ENCODE measurements at places on chromosomes 7 and 10.

DNA sequence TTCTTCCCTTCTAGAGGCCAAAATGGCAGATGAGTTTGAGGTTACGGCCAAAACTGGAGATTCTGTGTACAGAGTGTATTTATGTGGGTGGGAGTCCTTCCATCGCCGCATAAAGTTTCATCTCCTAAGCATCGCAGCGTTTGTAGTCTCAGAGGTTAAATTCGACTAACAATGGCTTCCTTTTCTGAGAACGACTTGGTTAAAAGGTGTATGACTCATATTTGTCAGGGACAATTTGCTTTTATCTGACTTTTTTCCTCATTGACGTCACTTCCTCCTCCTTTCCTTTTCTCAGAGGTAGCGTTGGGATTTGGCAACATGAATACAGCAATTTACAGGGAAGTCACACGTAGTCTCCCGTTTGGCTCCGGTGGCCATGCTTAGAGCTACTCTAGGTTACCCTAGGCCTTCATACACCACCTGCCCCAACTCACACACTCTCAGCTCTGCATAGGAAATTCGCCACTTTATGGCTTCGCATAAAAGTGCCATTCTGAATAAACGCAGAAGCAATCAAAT is 37.6 kb upstream of the TCF7L2 start:
- DNase-seq: no peak

GRCh38 chr7:43850348-43851116 is 18.8 kb downstream of the MRPS24 start:
- no peak for DNase-seq

DNA sequence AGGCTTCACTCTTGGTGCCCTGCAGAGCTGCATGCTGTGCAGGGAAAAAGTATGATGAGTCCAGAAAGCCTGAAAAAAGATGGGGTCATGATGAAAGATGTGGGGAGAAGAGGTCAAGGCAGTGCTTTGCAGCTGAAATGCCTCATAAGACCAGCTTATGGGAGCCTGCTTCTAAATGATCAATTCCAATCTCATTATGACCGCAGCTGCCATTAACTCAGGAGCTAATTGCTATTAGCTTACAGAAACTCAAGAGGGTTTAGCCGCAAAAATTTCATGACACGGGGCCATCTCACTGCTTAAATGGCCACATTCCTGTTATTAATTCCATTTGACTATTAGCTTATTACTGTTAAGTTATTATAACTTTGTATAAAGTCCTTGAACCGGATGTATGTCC is 502.9 kb upstream of the ZMIZ1 start:
- no peak for DNase-seq

DNA sequence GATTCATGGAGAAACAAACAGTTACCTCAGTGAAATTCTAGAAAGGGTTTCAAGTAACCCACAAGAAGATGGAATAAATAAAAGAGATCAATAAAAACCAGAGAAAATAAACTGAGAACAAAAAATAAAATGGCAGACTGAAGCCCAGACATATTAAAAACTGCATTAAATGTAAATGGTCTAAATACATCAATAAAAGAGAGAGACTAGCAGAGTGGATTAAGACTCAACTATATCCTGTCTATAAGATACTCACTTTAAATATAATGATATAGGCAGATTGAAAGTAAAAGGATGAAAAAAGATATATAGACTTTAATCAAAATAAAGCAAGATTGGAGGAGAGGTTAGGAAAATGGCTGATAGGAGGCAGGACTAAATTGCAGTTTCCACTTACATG is 18.8 kb upstream of the EBF3 start:
- DNase-seq: no peak

DNA sequence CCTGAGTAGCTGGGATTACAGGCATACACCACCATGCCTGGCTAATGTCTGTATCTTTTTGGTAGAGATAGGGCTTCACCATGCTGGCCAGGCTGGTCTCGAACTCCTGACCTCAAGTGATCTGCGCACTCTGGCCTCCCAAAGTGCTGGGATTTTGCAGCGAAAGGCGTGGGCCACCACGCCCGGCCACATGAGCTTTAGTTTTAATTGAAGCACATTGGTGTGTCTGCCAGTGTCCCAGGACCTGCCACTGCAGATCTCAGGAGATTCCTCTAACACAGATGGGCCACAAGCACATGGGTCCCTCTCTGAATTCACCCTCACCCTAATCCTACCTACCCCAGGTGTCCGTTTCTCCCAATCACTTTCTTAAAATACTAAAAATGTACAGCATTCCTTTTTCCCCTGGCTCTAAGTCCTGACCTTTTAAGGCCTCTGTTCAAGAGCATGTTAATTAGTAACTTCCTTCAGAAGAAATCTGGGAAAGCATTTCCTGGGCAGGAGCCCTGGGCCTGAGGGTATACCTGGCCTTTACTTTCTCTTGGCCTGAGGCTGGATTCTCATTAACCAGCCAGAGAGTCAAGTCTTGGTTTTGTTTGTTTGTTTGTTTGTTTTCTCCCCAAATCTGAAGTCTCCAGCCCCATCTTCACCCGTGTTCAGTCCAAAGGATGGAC is 82.6 kb downstream of the PRPF18 start:
- DNase-seq: no peak

GRCh38 chr7:114842551-114843065 is 79.3 kb upstream of the MDFIC start:
- DNase-seq: peak; percentile 5

DNA sequence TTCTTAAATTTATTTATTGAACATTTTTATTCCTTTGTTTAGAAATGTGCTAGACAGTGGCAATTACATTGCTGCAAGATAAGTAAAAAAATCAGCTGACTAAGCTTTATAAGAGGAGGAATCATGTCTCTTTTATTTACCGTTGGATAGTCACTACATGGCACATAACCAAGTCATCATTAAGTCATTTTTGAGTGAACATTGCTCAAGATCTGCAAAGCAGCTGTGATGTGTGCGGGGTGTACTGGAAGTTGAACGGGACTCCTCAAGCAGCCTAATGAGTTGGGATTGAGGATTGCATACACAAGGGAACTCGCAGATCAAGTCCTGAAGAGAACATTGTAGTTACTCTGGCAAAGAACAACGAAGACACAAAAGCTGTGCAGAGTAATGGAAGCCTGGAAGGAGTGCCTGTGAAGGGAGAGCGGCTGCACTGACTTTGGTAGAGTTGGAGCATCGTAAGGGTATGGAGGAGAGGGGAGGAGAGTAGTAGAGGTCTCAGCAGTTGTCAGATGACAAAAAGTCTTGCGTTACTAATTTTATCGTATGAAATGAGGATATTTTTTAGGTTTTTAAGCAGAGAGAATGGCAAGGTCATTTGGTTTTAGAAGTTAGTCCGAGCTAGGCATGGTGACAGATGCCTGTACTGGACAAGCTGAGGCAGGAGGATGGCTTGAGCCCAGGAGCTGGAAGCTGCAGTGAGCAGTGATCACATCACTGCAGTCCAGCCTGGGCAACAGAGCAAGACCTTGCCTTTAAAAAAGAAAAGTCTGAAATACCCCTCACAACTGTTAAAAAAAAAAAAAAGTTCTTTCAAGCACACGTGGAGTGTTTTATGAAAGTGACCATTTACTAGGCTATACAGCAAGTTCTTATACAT is 95.1 kb downstream of the BMPR1A start:
- no peak for DNase-seq

DNA sequence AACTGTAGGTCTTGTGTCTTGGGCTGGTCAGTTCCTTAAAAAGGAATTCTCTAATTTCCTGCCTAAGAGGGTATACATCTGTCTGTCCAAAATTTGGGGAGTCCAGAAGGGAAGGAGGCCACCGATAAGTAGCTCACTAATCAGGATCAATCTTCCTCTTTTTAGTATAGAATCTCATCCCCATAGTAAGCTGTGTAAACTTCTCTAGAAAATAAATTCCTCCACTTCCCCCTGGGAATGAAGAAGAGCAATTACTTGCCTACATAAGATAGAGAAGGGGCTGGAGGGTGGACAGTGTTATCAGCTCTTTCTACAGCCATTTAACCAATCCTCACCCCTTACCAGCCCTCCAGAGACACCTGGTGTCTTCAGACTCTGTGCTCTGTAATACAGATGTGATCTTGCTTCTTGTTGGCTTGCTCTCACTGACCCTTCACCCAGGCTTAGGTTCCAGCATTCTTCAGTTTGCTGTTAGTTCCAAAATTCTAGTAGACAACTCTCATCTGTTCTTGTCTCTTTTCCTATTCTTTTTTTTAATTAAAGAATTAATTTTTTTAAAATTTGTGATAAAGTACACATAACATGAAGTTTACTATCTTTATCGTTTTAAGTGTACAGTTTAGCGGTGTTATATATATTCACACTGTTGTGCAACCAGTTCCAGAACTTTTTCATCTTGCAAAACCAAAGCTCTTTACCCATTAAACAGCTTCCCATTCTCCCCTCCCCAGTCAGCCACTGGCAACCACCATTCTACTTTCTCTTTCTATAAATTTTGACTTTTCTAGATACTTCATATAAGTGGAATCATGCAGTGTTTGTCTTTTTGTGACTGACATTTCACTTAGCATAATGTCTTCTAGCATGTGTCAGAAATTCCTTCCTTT is 6.5 kb upstream of the PRKAR2B start:
- DNase-seq: no peak

All from neural progenitor cell (in vitro differentiated cells).